ENCODE measurements at places on chromosomes 12 and 14. TPM values are rescaled to one million over a fixed set of nuclear protein-coding genes. Genes with fewer than 3 reads are reported as not detected.
A peak's percentile ranks its signal among the peaks of the same experiment; 100 is the strongest.

GRCh38 chr12:63792338-63792737 is 12.6 kb downstream of the RXYLT1 start:
- H3K36me3 ChIP-seq, result no peaks in the 10 kb centered on the region
- no peaks in the 10 kb centered on the region for H3K4me1 ChIP-seq
- no peak overlapping the region for H3K27ac ChIP-seq
- DNase-seq, result no peak
- no peak overlapping the region for H3K4me3 ChIP-seq

Gene C1R
- 289 TPM for total RNA-seq

- no peaks in the 10 kb centered on the region for H3K36me3 ChIP-seq
- H3K27ac ChIP-seq, result no peak overlapping the region
- H3K4me1 ChIP-seq, result no peaks in the 10 kb centered on the region
- H3K4me3 ChIP-seq, result no peak overlapping the region
- DNase-seq, result no peak
Observed at GRCh38 chr12:103560604-103561101, 26.4 kb upstream of the STAB2 start.

Gene AVPR1A
- total RNA-seq, result 23.3 TPM

Gene LRRK2
- 24.3 TPM for total RNA-seq

DNA sequence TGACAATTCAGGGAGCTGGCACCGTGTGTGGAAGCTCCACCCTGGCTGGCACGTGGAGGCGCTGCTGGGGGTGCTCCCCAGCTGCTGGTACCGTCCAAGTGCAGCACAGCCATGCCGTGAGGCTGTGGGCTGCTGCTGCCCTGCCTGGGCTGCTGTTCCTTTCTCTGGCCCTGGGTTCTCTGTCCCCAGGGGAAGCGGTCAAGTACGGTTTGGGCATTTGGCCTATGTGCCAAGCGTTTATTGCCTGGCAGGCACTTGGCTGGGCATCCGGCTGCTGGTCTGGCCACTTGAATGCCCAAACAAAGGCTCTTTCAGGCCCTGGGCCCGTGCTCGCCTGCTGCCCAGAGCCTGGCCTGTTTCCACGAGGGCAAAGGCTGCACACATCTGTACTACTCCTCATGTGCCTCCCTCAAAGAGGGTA is 39.6 kb downstream of the RHOF start:
- no peak overlapping the region for H3K27ac ChIP-seq
- no peaks in the 10 kb centered on the region for H3K36me3 ChIP-seq

Gene EML1
- 51.4 TPM for total RNA-seq

Gene SERPINA9
- not detected for total RNA-seq

GRCh38 chr14:103569408-103569807 is 6.6 kb downstream of the COA8 start:
- H3K4me3 ChIP-seq, result no peak overlapping the region
- H3K27ac ChIP-seq, result no peak overlapping the region
- H3K27me3 ChIP-seq, result no peaks in the 10 kb centered on the region

Gene RASAL1
- total RNA-seq, result not detected

GRCh38 chr12:100652488-100652887 is 79.0 kb downstream of the GAS2L3 start:
- no peak for DNase-seq
- H3K4me3 ChIP-seq, result no peak overlapping the region
- H3K36me3 ChIP-seq, result no peaks in the 10 kb centered on the region
- no peak overlapping the region for H3K27ac ChIP-seq
- H3K27me3 ChIP-seq, result no peaks in the 10 kb centered on the region

Gene DIO2
- total RNA-seq, result not detected

Gene KIF5A
- total RNA-seq, result 1.2 TPM

Gene DUSP16
- 20.5 TPM for total RNA-seq

- H3K36me3 ChIP-seq, result no peaks in the 10 kb centered on the region
- H3K27ac ChIP-seq, result no peak overlapping the region
- H3K4me1 ChIP-seq, result no peaks in the 10 kb centered on the region
Observed at GRCh38 chr14:96252323-96252998, 3.5 kb upstream of the BDKRB1 start.

DNA sequence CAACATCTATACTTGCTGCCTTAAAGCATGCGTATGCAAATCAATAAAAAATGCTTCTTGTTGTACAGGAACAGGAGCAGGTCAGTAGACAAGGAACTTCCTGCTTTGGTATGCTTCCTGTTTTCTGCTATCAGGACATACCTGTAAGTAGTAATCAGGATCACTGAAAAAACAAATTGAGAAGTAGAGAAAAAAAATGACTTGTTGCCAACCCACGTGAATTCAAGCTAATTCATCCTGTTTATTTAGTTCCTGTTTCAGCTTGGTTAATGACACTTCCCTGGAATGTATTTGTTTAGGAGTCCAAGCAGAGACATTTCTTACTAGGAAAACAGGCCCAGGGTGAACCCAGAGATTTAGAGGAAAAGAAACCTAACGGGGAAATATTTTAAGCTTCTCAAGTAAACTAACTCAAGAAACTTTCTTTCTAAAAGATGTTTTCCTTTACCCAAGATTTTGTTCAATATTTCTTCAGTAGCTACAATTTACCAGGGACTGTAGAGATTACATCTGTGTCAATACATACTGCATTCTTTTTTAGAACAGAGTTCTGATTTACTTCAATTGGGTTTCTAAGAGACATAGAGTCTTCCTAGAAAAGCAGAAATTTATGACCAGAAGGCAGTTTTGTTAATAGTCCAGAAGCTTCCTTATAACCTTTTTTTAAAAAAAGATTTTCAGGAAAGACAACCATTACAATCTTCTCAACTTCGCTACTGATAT is 124.2 kb downstream of the PAWR start:
- no peaks in the 10 kb centered on the region for H3K27me3 ChIP-seq
- H3K36me3 ChIP-seq, result no peaks in the 10 kb centered on the region
- no peak overlapping the region for H3K4me3 ChIP-seq
- H3K4me1 ChIP-seq, result no peaks in the 10 kb centered on the region

DNA sequence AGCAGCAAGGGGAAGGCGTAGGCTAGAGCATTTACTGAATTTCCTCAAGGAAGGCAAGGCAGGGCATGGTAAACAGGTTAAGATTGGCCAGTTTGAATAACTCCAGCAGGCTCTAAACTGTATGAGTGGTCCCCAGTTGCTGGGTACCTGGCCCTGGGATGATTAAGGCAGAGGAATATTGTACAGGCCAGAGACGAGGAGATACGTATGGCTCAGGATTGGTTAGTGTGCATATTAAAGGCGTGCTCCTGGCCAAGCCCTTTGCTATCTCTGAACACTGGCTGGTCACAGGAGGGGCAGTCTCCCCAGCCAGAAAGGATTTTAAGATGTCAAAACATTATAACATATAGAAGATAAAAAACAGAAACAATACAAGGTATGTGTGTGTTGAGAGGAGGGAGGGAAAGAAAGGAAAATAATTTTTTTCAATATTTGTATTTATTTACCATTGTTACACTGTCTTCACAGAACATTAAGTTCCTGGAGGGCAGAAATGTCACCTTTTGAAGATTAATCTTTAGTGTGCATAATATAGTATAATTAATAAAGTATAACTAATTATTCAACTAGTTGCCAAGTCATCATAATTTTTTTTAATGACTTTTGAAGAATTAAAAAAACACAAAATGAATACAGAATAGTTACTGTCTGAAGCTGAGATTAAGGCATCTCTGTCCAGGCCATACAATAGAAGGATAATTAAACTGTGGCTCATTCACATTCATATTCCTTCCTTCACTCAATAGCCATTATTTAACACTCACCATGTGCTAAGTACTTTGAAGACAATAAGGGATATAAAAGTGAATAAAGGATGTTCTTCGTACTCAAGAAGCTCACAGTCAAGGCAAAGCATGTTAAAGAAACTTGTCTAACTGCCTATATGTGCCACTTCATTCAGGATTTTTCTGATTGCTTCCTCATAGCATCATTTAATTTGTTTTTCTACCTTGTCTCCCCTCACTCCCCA is 41.9 kb downstream of the DCP1B start:
- H3K27ac ChIP-seq, result peak overlapping the region; percentile 83
- DNase-seq, result no peak
- H3K4me1 ChIP-seq, result no peaks in the 10 kb centered on the region
- H3K27me3 ChIP-seq, result no peaks in the 10 kb centered on the region
- no peak overlapping the region for H3K4me3 ChIP-seq

Gene KRT3
- not detected for total RNA-seq

DNA sequence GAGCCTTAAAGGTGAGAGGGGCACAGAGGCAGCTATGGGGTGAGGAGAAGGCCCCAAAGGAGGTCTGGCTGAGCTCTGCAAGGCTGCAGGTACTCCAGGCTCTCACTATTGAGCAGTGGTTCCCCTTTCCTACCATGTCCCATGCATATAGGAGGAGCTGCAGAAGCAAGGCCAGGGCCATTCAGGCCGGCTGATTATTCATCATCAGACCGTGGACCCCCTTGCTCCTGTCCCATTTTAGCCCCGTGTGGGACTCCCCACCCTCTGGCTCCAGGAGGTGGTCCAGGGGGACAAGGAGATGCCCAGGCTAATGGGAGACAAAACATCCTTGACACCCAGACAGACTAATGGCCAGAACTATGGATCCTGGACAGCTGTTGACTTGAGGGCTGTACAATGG is 3.1 kb downstream of the GPD1 start:
- H3K27me3 ChIP-seq, result no peaks in the 10 kb centered on the region
- no peaks in the 10 kb centered on the region for H3K4me1 ChIP-seq

GRCh38 chr14:61472801-61473376 is 151.5 kb downstream of the PRKCH start:
- no peak overlapping the region for H3K4me3 ChIP-seq
- H3K4me1 ChIP-seq, result peaks cover 8% of the 10 kb centered on the region
- no peaks in the 10 kb centered on the region for H3K36me3 ChIP-seq
- DNase-seq, result no peak
- peak overlapping the region; percentile 69 for H3K27ac ChIP-seq
- no peaks in the 10 kb centered on the region for H3K27me3 ChIP-seq

GRCh38 chr14:49479432-49479831 is 106.7 kb downstream of the RPS29 start:
- H3K27ac ChIP-seq, result no peak overlapping the region
- H3K4me3 ChIP-seq, result no peak overlapping the region
- no peaks in the 10 kb centered on the region for H3K27me3 ChIP-seq
- H3K4me1 ChIP-seq, result no peaks in the 10 kb centered on the region
- no peaks in the 10 kb centered on the region for H3K36me3 ChIP-seq
- no peak for DNase-seq

- no peak for DNase-seq
- no peak overlapping the region for H3K27ac ChIP-seq
- no peaks in the 10 kb centered on the region for H3K4me1 ChIP-seq
- no peaks in the 10 kb centered on the region for H3K36me3 ChIP-seq
- no peaks in the 10 kb centered on the region for H3K27me3 ChIP-seq
Observed at GRCh38 chr12:101013993-101014392, 196.0 kb downstream of the SLC5A8 start.

GRCh38 chr12:75766263-75767160 is 255.1 kb upstream of the KRR1 start:
- no peak overlapping the region for H3K27ac ChIP-seq
- no peaks in the 10 kb centered on the region for H3K36me3 ChIP-seq
- no peaks in the 10 kb centered on the region for H3K4me1 ChIP-seq
- no peaks in the 10 kb centered on the region for H3K27me3 ChIP-seq
- DNase-seq, result no peak

DNA sequence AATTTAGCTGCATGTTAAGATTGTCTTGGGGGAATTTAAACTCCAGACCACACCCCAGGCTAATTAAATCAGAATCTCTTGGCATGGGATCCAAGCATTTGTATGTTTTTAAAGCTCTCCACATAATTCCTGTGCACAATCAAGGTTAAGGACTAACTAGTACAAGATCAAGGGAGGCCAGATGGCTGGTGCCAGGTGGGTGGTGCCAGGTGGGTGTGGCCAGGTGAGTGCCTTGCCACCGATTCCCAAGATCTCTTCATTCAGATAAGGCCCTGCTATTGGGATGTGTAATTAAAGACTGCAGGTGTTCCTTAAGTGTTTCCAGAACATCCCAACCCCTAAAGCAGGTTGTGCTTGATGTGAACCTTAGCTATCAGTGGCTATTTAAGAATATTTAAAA is 75.1 kb downstream of the NRXN3 start:
- no peaks in the 10 kb centered on the region for H3K27me3 ChIP-seq
- H3K36me3 ChIP-seq, result no peaks in the 10 kb centered on the region
- DNase-seq, result no peak
- H3K4me3 ChIP-seq, result no peak overlapping the region
- no peak overlapping the region for H3K27ac ChIP-seq

DNA sequence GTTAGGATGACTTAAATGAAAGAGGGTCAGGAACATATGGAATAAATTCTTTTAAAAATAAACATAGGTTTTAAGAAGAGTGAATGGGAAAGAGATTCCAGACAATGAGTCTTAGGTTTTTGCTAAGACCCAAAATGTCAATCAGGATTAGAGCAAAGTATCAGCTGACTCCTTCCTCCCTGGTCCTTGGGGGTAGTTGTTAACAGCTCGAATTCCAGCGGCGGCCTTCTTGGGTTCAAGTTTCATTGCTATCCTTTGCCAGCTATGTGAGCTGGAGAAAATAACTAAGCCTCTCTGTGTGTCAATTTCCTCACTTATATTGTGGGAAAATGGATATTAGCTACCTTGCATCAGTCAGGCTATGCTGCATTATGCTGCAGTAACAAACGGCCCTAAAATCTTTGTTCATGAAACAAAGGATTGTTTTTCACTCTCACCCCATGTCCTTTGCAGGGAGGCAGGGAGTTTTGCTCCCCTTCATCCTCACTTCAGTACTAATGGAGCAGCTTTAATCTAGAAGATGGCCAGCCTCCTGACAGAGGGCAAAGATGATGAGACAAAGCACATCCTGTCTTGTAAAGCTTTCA is 83.8 kb upstream of the RFLNA start:
- H3K4me1 ChIP-seq, result no peaks in the 10 kb centered on the region
- no peak for DNase-seq

Gene IFNG
- total RNA-seq, result not detected

- H3K27me3 ChIP-seq, result no peaks in the 10 kb centered on the region
- no peak overlapping the region for H3K27ac ChIP-seq
- DNase-seq, result no peak
- H3K4me1 ChIP-seq, result no peaks in the 10 kb centered on the region
Observed at GRCh38 chr14:22813145-22813544, 2.1 kb downstream of the SLC7A7 start.

DNA sequence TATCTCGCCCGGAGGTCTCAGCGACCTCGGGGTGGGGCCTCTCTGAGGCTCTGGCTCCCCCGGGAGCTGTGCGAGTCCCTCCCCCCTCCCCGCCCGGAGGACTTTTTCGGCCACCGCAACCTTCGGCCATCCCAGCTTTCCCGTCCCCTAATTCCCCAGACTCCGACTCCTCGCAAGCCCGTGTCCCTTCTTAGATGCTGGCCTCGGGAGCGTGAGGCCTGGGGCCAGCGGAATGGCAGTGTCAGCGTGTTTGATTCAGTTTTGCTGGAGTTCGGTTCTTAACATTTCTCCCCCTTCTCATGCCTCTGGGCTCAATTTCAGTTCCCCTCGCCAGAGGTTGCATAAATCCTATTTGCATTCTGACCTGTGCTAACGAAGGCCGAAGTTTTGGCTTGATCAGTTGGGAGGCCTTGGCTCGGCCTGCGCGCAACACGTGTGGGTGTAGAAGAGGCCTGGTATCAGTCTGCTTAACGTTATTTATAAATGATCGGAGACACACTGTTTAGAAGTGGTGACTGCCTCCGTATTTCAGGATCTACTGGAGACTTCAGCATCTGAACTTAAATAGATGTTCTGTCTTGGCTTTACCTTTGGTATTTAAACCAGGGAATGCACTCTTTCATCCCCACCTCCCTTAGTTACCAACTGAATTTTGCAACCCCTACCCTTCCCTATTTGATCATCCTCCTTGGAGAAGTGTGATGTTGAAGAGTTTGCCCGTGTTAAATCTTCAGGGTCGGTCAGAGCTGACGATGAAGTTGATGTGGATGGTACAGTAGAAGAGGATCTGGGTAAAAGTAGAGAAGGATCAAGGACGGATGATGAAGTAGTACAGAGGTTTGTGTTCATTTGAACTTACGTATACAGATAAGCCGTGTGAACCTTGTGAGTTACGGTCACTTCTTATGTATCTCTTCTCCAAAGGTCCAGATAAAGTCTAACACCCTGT is 851 bp downstream of the HSP90B1 start:
- H3K27ac ChIP-seq, result peak overlapping the region; percentile 95
- peak; percentile 66 for DNase-seq
- H3K27me3 ChIP-seq, result no peaks in the 10 kb centered on the region
- H3K36me3 ChIP-seq, result no peaks in the 10 kb centered on the region
- peak overlapping the region; percentile 98 for H3K4me3 ChIP-seq
